ENCODE measurements at places on chromosomes 12 and 14.

DNA sequence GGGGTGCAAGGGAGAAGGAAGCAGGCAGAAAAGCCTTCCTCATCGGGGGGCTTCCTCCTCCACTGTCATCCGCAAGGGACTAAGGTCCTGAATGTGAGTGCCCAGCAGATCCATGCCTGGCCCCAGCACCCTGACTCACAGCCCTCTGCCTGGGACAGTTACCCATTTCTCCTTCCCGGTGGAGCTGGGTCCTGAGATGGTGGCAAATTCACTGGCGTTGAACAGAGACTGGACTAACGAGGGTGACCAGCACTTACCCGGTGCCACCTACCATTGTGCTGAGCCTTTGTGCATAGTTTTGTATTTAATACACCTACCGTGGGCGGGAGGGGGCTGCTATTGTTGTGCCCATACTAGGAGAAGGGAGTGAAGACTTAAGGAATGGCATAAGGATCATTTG, 30.9 kb upstream of the PLEKHG6 start:
- no peak for DNase-seq

- no peak for DNase-seq
Observed at GRCh38 chr14:51129130-51129529, 34.2 kb upstream of the TRIM9 start.

DNA sequence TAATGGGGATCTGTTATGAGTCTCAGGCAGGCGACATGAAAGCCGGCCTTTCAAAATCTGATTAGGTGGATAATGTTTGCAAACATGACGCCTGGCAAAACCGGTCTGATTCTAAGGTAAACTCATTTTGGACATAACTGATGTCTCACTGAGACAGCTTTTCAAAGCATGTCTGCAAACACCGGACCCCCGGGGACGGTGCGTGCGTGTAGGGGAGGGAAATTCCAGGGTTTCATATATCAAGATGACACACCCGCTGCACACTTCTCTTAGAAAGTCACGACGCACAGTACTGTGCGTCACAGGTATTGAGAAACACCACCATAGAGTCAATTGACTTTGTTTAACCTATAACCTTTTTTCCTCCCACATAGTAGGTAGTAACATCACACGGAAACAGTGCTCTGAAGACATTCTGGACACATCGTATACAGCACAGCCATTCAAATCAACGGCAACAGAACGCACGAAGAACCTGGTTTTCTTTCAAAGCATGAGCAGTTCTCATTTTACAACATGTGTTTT, 43.9 kb upstream of the TESC start:
- no peak for DNase-seq

- DNase-seq, result no peak
Observed at GRCh38 chr12:53735556-53735955, 8.3 kb upstream of the CALCOCO1 start.

- no peak for DNase-seq
Observed at GRCh38 chr14:99645545-99646505, 896 bp downstream of the HHIPL1 start.

DNA sequence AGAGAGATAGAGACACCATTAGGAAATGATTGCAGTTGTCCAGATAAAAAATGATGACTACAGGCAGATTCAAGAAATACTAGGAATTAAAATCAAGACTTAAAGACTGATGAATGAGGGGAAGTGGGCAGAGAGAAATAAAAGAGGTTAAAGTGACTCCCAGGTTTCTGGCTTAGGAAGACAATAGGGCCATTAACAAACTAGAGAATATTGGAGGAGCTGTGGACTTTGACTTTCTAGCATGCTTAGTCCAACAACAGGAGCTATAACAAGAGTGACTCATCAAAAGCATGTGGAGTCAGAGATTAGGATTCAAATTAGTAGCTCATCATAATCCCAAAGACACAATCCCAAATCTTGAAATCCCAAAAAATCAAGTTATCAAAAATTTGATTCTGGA, 101.5 kb downstream of the BMP4 start:
- no peak for DNase-seq

DNA sequence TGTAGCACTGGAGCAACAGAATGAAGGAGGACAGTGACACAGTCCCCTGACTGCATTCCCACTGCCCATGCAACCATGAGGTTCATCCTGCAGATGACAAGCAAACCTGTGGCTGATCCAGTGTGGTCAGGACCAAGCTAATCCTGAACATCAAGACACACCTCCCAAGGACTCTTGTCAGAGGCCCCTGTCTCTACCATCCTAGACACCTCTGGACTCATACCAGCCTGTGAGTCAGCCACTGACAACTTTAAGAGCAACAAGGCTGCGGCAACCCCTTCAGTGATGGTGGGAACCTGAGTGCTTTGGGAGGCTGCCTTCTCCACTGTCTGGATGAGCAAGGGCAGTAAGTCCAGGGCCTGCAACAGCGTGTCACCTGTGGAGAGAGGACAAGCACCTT, 24.6 kb downstream of the GCN1 start:
- DNase-seq, result no peak

GRCh38 chr14:59785629-59786028, 84.9 kb downstream of the RTN1 start:
- DNase-seq, result no peak

DNA sequence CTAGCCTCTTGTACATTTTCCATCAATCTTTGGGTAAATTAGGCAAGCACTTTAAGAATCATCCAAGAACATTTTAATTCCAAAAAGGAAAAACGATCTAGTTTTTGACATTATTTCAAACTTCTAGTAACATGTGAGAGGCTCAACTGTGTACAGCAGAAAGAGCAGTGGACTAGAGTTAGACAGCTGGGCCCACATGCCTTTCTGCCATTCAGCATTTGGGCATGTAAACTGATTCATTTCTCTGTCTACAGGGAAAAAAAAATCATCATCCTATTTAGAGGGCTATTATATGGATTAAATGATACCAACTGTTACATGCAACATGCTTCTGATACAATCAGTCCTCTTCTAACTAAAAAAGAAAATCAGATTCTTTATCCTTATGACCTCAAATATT, 17.7 kb downstream of the ATP2B1 start:
- no peak for DNase-seq

DNA sequence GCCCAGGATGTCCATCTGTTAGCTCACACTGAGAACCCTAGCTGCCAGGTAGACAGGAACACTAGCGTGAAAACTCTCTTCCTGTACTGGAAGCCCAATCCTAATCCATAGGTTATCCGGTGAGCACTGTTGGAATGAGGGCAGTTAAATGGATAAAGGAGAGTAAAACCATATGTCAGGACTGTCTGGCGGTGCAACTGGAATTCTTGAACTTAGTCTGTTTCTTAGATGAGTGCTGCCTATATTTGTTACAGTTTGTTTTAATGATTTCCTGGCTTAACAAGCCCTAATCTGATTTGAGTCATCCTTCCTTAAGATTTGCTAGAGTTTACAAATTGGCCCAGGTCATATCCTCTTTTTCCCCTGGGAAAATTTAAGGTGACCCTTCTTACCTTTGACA, 104.7 kb downstream of the ANO4 start:
- DNase-seq, result no peak

DNA sequence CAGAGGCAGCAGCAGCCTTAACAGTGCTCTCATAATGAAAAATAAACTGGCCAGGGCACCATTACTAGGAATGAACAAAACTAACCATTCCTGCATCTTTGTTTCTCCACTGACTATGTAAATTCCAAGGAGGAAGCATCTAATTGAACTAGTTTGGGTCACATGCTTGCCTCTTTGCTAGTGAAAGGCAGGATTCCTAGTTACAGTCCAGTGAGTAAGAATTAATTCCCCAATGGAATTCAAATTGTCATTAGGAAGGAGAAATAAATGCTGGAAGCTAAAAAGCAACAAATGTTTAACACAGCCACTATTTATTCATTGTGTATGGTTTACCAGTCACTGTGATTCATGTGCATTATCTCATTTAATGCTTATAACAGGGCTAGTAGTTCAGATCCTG, 316.0 kb downstream of the CCDC91 start:
- DNase-seq, result no peak

- no peak for DNase-seq
Observed at GRCh38 chr12:43151441-43151981, 400.5 kb downstream of the ADAMTS20 start.

DNA sequence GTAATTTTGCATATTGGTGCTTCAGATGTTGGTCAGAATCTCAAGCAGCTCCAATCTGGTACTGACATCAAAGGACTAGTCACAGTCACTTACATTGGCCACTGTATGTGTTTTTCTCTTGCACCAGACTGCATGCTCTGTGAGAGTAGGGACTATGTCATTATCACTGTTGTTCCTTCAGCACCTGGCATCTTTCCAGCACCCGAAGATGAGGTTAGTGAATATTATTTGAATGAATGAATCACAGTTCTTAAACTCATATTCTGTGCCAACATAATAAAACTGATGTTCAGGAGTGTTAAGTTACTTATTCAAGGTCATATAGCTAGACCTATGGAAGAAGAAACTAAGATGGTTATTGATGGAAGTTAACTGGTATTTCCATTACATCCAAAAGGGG, 204.5 kb upstream of the TBX3 start:
- no peak for DNase-seq

GRCh38 chr12:69684466-69684865, 14.6 kb downstream of the BEST3 start:
- no peak for DNase-seq

GRCh38 chr14:27927519-27927918, 839.1 kb upstream of the FOXG1 start:
- DNase-seq, result no peak

- DNase-seq, result no peak
Observed at GRCh38 chr12:3746758-3747157, 6.2 kb downstream of the CRACR2A start.

DNA sequence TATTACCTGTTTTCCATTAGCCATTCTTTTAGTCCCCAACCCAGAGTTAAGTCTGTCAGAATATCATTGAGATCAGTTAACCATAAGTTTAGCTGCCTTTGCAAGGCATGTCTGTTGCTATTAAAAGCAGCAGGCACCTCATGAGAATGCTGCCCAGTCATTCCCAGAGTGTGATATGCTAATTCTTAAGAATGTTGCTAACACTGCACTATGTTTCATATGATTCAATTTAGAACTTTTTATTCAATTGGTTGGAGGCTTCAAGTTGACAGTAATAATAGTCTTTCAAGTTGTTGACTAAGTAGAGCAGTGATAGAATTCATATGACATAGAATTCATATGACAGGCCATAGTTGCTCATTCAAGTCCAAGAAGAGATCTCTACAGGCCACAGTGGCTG, 292.3 kb downstream of the FUT8 start:
- DNase-seq, result no peak

DNA sequence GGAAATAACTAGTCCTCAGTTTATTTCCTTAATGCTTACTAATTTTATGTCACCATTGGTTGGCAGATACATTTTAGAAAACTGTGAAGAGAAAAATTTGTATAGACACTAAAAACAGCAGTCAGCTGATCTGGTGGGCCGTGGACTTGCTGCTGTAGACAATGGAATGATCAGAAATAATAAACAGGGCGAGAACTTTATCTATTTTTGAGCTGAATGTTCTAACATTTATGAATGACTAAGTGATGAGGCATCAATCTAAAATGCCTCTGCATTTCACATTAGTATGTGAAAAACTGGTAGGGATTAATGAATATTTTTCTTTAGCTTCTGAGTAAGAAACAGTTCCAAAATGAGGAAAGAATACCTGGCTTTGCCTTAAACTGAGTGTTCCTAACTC, 24.8 kb upstream of the PKP2 start:
- DNase-seq, result no peak

DNA sequence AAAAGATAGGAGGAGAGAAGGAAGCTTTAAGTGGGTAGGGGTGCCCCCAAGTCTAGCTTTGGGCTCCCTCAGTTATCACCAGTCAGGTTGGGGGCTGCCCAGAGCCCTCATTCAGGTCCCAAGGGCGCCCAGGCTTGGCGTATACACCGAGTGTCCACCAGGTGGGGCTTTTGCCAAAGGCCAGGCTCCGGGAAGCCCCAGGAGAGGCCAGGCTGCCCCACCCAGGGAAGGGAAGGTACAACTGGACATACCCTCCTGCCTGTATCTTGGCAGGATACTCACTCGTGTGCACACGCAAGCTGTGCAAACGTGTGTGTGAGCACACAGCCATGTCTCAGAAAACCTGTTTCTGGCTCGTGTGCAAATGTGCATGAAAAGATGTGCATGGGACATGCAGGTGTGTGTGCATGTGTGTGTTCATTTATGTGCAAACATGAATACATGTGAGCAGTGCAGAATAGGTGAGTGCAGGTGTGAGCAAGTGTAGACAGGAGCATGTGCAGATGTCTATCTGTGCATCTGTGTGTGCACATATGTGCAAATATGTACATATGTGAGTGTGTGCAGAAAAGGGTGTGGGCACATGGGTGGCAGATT, 103.9 kb upstream of the MYL2 start:
- DNase-seq, result peak; percentile 17

GRCh38 chr12:52612431-52613383, 5.7 kb downstream of the KRT73 start:
- no peak for DNase-seq

GRCh38 chr14:68140076-68140741, 320.6 kb downstream of the RAD51B start:
- no peak for DNase-seq

GRCh38 chr12:77324416-77324762, 259.0 kb upstream of the E2F7 start:
- DNase-seq, result no peak

DNA sequence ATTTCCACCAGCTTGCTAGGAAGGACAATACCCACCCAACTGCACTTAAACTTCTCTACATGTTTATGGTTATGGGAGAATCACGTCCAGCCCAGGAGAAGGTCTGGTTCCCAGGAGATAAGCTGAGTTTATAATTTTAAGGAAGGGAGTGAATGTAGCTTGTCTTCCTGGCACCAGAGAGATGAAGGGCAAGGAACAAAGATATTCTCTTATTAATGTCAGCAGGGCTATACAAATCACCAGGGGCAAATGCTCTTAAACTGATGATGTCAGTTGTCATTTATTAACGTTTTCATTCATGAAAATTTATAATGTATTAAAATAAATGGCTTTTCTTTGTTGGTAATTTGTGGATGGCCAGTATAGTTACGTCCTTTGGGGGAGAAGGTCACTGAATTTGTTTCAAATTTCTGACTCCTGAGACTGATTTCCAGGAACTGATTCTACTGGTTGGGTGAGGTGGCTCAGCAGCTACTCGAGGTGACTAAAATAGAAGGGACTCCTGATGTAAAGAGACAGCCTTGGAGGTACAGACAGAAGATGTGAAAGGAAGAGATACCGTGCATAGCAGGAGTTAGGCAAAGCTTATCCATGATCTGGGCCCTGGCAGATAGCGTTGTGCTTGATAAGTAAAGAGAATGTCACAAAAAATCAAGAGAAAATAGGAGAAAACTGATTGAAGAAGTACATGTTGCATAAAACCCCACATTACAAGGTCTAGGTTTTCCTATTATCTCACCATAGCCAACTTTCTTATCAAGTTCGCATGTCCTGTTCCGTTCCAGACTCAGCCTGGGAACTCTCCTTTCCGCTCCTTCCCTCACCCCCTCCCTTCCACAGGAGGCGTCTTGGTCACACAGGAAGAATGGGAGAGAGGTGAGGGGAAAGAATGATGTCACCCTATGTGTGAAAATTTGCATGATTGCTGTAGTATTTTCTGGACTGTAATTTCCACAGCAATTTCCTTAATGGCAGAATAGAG, 367.1 kb upstream of the FAR2 start:
- DNase-seq, result no peak

Data from AML-193 (cell line).